Panc1 (cell line): ENCODE measurements at places on chromosomes 7 and 10.

DNA sequence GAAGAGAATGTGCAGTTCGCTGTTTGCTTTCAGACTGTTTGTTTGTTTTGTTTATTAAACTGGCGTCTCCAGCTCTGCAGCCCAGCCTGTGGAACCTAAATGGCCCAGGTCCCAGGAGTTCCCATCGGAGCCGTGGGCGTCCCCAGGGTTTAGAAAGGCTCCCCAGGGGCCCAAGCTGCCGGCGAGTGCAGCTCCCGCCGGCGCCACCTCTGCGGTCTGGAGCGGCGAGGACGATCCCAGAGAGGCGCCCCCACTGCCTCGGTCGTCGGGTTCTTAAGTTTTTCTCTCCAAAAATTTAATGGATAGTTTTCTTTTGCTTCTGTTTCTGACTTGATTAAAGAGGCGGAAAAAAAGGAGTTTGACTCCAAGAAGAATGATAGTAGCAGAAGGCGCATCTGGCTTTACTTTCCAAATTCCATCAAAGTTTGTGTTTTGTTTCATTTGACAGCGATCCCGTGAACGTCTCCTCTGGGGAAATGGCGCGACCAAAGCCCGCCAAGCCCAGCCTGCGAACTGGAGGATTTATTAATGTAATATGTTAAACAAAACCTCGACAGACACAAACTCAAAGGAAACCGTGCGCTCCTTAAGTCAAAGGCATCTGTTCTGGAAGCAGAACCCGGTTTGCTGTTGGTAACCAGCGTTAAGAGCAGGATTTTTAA lies 718 bp upstream of the FZD1 start:
- no peak for DNase-seq

DNA sequence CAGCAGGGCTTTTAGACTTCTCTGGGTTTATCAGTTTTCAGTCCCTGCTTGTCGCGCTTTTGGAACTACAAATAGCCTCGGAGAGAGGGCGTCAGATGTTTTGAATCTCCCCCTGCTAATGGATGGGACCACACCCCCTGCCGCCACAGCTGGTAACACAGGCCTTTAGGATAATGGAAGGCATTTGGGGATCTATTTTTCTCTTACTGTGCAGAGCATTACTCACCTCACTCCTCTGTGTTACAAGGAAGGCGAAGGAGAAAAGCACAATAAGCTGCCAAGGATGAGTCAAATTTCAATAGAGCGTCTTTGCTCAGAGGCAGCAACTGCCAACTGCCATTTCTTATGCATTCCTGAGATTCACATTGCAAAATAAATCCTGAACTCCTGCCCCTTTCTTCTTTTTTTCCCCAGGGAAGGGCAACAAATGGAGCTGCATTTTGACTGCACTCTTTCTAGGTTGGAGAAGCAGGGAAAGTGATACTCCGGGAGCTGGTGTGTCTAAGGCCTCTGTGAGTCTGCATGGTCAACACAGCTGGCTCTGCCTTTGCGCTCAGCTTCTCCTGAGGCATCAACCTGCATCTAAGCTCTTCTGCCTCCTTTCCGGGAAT lies 31.5 kb upstream of the SMNDC1 start:
- DNase-seq: no peak

- no peak for DNase-seq
Observed at GRCh38 chr10:6128591-6129251, 39.9 kb downstream of the RBM17 start.

GRCh38 chr7:83426325-83426724 lies 222.6 kb downstream of the SEMA3E start:
- DNase-seq: no peak

DNA sequence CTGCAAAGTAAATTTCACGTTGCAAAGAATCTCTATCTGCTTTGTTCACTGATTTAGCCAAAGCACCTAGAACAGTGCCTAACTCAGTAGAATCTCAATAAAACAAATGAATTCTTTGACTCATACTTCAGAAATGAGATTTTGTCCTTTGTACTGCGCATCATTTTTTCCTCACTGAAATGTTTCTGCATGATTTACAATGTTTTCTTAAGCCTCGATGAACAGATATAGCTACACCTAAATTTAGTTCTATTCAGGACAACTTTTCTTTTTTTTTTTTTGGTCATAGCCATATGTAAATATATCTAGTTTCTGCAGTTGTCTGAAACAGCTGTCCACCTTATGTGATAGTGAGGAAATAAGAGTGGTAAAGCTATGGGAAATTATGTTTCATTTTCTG lies 15.3 kb downstream of the GNAT3 start:
- DNase-seq: no peak

DNA sequence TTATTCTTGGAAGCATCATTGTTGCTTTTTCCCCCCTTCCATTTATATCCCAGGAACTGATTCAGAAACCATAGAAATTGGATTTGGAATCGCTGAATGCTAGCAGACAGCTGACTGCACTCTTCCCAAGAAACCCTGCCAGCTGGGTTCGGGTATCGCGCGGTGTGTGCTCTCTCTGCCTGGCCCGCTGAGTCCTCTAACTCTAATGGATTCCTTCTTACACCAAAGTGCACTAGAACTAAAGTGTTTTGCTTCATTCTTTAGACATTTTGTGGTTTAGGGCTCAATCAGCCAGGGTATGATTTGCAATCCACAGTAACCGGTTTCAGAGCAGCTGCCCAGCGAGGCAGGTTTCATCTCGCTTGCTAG lies 92.2 kb downstream of the EGFR start:
- no peak for DNase-seq

DNA sequence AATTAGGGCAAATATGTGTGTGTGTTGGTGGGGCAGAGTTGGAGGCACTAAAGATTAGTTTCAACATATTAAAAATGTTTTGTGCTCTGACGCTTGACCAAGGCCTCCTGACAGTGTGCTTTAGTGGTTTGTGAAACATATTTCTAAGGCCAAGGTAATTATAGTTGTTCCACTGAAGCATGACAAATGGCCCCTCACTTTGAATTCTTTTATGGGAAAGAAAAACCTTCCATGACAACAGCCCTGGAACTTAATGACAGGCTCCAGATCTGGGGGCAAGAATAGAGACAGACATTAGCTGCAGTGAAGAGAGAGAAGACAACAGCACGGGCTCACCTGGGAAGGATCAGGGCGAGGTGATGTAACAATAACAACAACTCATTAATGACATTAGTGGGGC lies 155.8 kb downstream of the CHN2 start:
- DNase-seq: no peak

- DNase-seq: no peak
Observed at GRCh38 chr10:19640566-19641263, 175.5 kb upstream of the PLXDC2 start.

- no peak for DNase-seq
Observed at GRCh38 chr10:31170636-31171035, 139.0 kb upstream of the ZNF438 start.

- DNase-seq: no peak
Observed at GRCh38 chr10:106978756-106979155, 185.8 kb downstream of the SORCS1 start.

DNA sequence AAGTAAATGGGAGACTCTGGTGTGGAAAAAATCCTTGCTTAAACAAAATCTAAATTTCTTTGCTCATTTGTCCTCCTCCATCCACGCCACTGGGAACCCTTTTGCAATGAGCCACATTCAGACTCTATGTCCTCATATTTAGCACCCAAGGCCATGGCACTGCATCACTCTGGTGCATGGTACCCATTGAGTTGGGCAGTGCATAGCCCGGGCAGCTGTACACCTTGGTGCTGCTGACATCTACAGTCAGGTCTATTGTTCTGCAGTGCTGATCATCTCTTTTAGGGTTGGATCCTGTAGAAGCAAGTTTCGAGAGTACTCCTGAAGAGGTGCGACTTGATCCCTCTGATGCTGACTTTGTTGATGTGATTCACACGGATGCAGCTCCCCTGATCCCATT lies 6.8 kb downstream of the PNLIPRP1 start:
- no peak for DNase-seq

DNA sequence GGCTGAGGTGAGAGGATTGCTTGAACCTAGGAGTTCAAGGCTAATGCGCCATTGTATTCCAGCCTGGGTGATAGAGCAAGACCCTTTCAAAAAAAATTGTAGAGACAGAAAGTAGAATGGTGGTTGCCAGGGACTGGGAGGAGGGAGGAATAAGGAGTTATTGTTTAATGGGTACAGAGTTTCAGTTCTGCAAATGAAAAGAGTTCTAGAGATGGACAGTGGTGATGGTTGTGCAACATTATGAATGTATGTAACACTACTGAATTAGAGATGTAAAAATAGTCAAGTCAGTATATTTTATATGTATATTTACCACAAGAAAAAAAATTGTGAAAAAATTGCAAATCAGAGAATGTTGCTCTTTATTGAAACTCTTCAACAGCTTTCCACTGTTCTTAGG lies 266.5 kb upstream of the NPY start:
- no peak for DNase-seq
